Ovary (tissue), 10 donors: ENCODE measurements at places on chromosomes 1 and 21. TPM values are rescaled to one million over a fixed set of nuclear protein-coding genes. Genes with fewer than 3 reads are reported as not detected.

The TRIM58 gene
- total RNA-seq: 0.25 TPM

The TFF2 gene
- 0.31 TPM for total RNA-seq

The PBX1 gene
- 189 TPM for total RNA-seq

DNA sequence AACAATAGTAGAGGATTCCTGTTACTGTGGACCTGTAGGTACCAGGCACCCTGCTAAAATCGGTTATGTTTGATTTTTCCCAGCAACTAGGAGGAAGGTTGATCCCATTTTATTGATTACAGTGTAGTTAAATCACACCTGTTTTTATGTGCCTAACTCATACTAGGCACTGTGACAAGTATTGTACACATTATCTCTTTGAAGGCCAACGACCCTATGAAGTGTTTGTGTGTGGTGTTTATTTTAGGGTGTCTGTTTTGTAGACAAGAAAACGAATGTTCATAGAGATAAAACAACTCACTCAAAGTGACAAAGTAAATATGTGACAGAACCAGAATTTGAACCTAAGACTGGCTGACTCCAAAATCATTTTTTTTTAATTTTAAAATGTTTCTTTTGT, 49.5 kb downstream of the FGGY start:
- no peak for DNase-seq

GRCh38 chr1:225097175-225097574, 167.7 kb downstream of the DNAH14 start:
- DNase-seq: no peak

DNA sequence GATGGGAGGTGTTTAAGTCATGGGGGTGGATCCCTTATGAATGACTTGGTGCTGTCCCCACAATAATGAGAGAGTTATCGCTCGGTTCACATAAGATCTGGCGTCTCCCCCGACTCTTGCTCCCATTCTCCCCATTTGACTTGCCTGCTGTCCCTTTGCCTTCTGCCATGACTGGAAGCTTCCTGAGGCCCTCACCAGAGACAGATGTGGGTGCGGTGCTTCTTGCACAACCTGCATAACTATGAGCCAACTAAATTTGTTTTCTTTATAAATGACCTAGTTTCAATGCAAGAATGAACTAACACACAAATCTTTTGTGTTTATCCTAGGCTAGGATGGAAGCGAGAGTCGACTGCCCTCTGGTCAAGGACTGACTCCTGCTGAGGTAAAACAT, 31.2 kb upstream of the CDC14A start:
- no peak for DNase-seq

DNA sequence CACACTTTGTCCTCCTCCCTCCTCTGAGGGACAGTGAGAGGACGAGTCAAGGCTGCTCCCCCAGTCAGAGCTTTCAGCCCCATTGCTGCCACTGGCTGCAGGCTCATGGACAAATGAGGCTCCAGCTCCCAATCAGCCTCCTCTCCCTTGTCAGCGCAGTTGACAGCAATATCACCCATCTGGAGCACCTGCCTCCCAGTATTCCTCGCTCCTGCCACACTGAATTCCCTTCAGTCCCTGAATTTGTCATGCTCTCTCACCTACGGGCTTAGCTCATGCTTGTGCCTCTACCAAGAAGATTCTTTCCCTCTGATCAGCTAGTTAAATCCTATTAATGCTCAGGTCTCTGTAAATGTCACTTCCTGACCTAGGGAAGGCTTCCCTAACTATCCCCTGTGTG, 54.4 kb upstream of the SYT6 start:
- DNase-seq: no peak
